ENCODE measurements at places on chromosomes 11 and 22. TPM values are rescaled to one million over a fixed set of nuclear protein-coding genes. Genes with fewer than 3 reads are reported as not detected.

DNA sequence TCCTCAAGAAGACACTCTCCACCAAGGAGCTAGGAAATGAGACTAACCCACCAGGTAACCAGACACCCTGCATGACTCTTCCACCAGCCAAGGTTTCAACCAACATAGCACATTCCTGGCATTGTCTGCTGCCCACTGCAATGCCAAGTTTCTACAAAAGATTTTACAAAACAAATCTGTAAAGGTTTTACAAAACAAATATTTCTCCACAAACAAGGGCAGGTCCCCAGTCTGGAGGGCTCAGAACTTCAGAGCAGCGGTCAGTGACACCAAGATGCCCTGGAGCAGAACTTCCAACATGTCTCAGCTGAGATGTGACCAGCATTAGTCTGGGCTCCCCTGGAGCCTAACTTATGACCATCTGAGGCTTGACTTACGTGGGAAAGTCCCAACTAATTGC, 14.0 kb downstream of the GALNT18 start:
- no peak for DNase-seq

GRCh38 chr22:26981111-26981510, 323.7 kb downstream of the MIAT start:
- DNase-seq = no peak

DNA sequence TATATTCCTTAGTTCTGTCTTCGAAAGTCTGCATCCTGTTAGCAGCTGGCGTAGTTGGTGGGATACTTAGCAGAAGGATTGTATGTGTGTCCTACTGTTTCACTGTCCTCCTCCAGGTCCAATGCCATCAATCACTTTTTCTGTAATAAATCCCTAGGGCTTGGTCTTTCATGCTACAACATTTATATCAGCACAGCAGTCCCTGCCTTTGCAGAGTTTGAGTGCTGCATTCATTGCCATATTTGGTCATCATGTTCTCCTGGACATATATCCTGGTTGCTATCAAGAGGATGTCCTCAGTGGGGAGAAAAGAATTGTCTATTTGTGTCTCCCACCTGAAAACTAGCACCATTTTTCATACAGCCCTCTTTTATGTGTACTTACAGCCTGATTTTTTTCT, 67.0 kb downstream of the OR5AK2 start:
- no peak for DNase-seq

Gene OR52N1
- not detected for polyA plus RNA-seq

- no peak for DNase-seq
These were observed 10.9 kb downstream of the RCN1 start for GRCh38 chr11:32101791-32102190.

DNA sequence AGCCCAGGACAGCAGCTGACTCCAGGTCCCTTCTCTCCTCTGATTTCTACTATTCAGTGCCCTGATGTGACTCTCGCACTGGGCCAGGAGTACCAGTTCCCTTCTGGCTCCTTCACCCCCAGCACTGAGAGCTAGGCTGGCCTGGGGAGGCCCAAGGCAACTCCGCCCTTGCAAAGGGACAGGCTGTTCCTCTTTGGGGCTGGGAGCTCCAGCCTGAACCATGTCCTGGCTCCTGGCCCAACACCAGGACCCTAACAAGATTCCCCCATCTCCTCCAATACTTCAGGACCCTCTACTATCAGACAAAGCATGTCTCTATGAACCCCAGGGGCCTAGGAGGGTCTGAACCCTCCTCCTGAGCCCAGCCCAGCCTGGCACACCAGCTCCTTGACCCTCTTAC, 12.5 kb downstream of the CREB3L1 start:
- no peak for DNase-seq

GRCh38 chr22:29092243-29092642, 19.4 kb downstream of the KREMEN1 start:
- DNase-seq = no peak

- DNase-seq = peak; percentile 76
These were observed 15.9 kb downstream of the PTPN5 start for GRCh38 chr11:18775492-18776292.

- DNase-seq = no peak
These were observed 143.3 kb downstream of the DLG2 start for GRCh38 chr11:85483861-85484260.

- no peak for DNase-seq
These were observed 1335.9 kb downstream of the TBC1D22A start for GRCh38 chr22:48098243-48098920.

DNA sequence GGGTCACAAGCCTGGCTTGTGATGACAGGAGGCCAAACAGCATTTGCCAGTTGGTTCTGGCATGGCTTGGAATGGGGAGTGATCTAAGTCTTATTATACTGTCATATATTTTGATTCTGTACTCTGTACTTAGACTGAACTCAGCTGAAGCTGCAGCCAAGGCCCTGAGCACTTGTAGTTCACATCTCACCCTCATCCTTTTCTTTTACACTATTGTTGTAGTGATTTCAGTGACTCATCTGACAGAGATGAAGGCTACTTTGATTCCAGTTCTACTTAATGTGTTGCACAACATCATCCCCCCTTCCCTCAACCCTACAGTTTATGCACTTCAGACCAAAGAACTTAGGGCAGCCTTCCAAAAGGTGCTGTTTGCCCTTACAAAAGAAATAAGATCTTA, 843 bp downstream of the OR56B1 start:
- DNase-seq = no peak

GRCh38 chr11:65470433-65471049, 28.3 kb upstream of the MALAT1 start:
- no peak for DNase-seq

- no peak for DNase-seq
These were observed 23.4 kb upstream of the CADM1 start for GRCh38 chr11:115527534-115528125.

Gene TRIM68
- 6.0 TPM for polyA plus RNA-seq

GRCh38 chr11:44759743-44760476, 33.1 kb downstream of the TSPAN18 start:
- no peak for DNase-seq

GRCh38 chr11:120120805-120121335, 17.0 kb downstream of the TRIM29 start:
- no peak for DNase-seq

DNA sequence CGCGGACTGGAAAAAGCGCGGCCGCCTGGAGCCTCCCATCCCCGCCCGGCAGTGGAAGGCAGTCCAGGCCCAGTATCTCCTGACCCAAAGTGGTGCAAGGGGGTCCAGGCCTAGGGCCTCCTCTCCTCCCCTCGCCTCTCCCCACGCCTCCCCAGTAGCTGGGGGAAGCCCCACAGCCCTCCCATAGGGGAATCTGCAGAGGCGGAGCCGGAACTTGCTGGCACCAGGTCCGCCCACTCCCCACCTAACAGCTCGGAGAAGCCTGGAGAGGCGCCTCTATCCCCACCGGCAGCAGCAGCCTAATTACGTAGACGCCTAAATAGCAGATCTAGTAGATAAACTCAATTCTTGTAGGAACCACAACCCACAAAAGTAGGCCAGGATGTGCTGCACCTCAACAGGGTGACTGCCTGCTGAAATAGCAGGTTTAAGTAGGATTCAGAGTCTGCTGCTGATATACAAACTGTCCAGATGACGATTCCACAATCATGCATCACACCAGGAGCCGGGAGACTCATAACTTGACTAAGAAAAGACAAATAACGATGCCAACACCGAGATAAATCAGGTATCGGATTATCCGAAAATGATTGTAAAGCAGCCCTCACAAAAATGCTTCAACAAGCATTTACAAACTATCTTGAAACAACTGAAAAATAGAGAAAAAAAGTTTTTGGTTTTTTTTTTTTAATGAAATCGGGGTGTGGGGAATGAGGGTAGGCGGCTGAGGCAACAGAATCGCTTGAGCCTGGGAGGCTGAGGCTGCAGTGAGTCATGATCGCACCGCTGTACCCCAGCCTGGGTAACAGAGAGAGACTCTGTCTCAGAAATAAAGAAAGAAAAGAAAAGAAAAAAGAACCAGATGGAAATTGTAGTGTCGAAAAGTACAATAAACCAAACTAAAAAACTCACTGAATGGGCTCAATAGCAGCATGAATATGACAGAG, 11.4 kb upstream of the BRD1 start:
- DNase-seq = no peak

GRCh38 chr22:32607086-32607485, 132.5 kb downstream of the FBXO7 start:
- DNase-seq = no peak

GRCh38 chr22:36331306-36331911, 56.4 kb downstream of the MYH9 start:
- no peak for DNase-seq

Gene SMCO4
- polyA plus RNA-seq = 98.8 TPM

- no peak for DNase-seq
These were observed 5.5 kb upstream of the TCF20 start for GRCh38 chr22:42275970-42276369.

Gene ANGPTL5
- polyA plus RNA-seq = not detected

DNA sequence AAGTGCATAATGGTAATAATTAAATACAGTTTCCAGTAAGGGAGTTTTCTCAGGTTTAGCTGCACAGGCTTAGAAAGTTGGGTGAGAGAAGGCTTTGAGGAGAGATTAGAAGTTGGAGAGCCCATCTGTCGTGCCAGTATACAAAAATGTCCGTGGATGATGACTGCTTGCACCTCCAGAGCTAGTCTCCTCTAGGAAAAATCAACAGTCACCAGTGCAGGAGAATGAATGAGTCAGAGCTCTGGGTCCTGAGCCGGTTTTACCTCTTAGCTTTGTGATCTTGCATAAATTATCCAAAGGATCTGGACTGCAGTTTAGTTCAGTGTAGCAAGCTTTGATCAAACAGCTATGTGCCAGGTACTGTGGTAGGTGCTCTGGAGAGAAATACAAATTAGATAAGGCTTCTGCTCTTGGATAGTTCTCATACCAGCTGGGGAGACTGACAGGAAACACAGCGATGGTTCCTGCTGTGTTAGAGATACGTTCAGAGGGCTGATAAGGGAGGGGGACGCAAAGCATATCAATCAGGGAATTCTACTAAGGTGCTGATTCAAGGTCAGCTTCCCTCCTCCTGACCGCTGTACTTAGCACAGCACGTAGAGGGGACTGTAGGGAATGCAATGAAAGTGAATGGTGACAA, 125.9 kb downstream of the TEAD1 start:
- no peak for DNase-seq

DNA sequence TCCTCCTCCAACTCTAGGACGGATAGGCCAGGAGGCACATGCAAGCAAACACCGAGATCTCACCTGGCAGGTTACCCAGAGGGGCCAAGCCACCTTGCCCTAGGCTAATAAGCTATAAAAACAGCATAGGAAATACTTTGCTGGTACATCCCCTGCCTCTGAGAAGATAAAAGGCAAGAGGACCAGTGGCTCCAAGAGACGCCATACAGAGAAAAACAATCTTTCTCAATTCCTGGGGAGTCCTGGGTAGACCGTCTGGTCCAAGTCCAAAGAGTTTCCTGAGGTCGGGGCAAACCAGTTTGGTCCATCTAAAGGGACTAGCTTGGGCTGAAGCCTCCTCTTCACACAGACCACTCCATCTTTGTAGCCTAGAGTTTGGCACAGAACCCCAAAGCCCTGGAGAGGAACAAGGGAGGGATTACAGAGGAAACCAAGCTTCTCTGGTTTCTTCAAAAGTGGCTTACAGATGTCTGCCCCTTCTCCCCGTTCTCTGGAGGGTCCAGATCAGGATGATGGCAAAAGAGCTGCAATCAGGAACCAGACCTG, 40.4 kb downstream of the NUMA1 start:
- DNase-seq = no peak

DNA sequence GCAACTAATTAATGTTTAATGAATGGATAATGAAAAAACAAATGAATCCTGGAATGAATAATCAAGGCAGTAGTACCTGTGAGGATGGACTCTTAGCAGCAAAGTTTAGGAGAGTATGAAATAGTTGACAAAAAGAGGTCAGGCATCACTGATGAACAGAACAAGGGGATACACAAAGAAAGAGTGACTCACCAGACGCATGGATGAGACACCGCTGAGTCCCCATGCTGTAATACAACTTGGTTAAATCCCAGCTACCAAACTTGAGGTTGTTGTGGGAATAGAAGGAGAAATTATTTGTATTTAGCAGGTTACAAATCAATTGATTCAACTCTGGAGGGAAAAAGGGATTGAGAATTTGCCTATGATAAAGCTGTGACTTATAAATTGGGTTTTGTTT, 976.9 kb upstream of the TENM4 start:
- no peak for DNase-seq

Gene GGTLC2
- polyA plus RNA-seq = not detected

DNA sequence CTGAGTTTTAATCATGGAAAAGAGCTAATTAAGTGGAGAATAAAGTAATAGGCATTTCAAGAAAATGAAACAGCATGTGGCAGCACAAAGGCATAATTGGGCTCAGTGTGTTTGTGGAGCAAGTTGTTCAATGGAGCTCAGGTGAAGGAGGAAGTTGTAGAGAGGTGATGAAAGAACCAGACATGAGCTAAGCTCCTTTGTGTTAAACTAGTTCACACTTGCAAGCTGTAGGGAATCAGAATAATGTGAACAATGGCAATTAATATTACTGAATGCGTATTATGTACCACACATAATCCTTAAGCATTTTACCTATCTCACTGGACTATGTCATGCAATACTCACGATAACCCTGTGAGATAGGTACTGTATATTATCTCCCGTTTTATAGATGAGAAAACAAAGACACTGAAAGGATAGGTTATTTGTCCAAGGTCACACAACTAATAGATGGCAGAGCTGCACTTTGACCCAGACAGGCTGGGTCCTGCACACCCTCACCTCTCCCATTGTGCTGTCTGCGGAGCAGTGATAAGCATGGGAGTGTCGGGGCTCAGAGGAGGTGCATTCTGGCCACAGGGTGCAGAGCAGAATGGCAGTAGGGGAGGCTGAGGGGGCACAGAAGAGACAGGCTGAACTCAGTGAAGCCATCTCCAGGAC, 8.9 kb downstream of the OLFML1 start:
- DNase-seq = no peak

Gene PRDM10
- polyA plus RNA-seq = 1.4 TPM

GRCh38 chr11:9973921-9974320, 310.0 kb downstream of the SWAP70 start:
- DNase-seq = no peak

- DNase-seq = no peak
These were observed 26.5 kb downstream of the ARHGEF17 start for GRCh38 chr11:73334384-73335203.

Gene ENTHD1
- polyA plus RNA-seq = not detected

DNA sequence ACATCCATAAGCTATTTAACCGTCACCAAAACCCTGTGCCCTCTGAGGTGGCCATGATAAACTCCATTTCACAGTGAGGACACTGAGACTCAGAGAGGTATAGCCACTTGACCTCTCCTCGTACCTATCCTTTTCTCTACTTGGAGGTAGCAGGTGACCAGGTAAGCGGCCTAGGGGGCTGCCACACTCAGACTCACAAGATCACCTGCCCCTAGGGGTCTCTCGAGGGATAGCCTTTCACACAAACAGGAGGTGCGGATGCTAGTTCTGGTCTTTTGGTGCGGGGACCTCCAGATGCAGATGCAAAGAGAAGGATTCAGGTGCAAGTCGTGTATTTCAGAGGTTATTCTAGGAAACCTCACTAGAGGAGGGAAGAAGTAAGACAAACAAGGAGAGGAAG, 14.6 kb downstream of the MS4A18 start:
- no peak for DNase-seq

DNA sequence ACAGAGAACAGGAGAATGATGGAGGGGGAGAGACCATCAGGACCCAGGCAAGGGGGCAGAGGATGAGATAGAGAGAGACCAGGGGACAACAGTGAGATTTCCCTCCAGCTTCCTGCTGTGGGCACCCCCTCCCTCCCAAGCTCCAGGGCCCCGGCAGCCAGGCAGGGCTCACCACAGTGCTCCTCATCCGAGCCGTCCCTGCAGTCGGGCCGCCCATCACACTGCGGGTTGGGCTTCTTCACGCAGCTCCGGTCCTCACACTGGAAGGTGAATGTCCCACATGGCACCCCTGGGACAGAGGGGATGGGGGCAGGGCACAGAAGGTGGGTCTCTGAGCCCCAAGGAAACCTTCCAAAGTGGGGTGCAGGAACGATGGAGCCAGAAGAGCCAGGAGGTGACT, 19.2 kb downstream of the KCTD17 start:
- DNase-seq = no peak
